Mammary epithelial cell (primary cell): ENCODE measurements at places on chromosomes 12 and 14. TPM values are rescaled to one million over a fixed set of nuclear protein-coding genes. Genes with fewer than 3 reads are reported as not detected.

OR4K14 gene
- not detected in 2 replicates for total RNA-seq

WNT5B gene
- total RNA-seq, result 51.0 TPM

PAPLN gene
- 15.0 and 21.9 TPM in 2 replicates for total RNA-seq

NPAS3 gene
- 0.33 TPM for total RNA-seq

BDKRB1 gene
- 3.8 and 4.8 TPM in 2 replicates for total RNA-seq

TBPL2 gene
- total RNA-seq, result not detected in 2 replicates

SYT1 gene
- 13.7 TPM for total RNA-seq

AMIGO2 gene
- total RNA-seq, result 78.8 and 96.1 TPM in 2 replicates

TSPAN9 gene
- total RNA-seq, result 29.2 TPM

NRL gene
- 1.1 and 2.2 TPM in 2 replicates for total RNA-seq

E2F7 gene
- total RNA-seq, result 35.4 and 44.0 TPM in 2 replicates

MAP4K5 gene
- total RNA-seq, result 67.6 and 75.8 TPM in 2 replicates

ST8SIA1 gene
- total RNA-seq, result 0.87 and 1.1 TPM in 2 replicates

PIANP gene
- not detected in 2 replicates for total RNA-seq

FOXM1 gene
- 25.4 and 49.9 TPM in 2 replicates for total RNA-seq

DTX1 gene
- total RNA-seq, result not detected

CYP46A1 gene
- not detected for total RNA-seq

TBK1 gene
- total RNA-seq, result 19.9 and 20.7 TPM in 2 replicates

GRIP1 gene
- 29.3 and 30.7 TPM in 2 replicates for total RNA-seq

TAS2R31 gene
- total RNA-seq, result 2.0 and 2.2 TPM in 2 replicates

AMDHD1 gene
- 0.67 TPM for total RNA-seq

KCNC2 gene
- total RNA-seq, result not detected in 2 replicates

ERBB3 gene
- total RNA-seq, result 2.0 TPM

ADSS1 gene
- 0.53 and 1.5 TPM in 2 replicates for total RNA-seq

ISCA2 gene
- 17.8 and 18.2 TPM in 2 replicates for total RNA-seq

MARCHF9 gene
- total RNA-seq, result 6.0 TPM

APOF gene
- not detected in 2 replicates for total RNA-seq

RPL41 gene
- total RNA-seq, result 3,248 and 4,004 TPM in 2 replicates

CMKLR1 gene
- total RNA-seq, result not detected in 2 replicates

TCL1B gene
- total RNA-seq, result not detected in 2 replicates

ACTR6 gene
- total RNA-seq, result 24.5 TPM

NEK9 gene
- 58.0 and 75.6 TPM in 2 replicates for total RNA-seq

SYCP3 gene
- 0.50 TPM for total RNA-seq

SLC8A3 gene
- not detected for total RNA-seq

ACVRL1 gene
- not detected in 2 replicates for total RNA-seq

TARBP2 gene
- 21.2 TPM for total RNA-seq

WSCD2 gene
- 0.38 TPM in 1 of 2 replicates, not detected in the other for total RNA-seq

CCDC175 gene
- not detected for total RNA-seq

NR1H4 gene
- total RNA-seq, result not detected

SLC17A8 gene
- not detected for total RNA-seq

A2M gene
- 228 TPM for total RNA-seq

PRR4 gene
- 12.2 TPM for total RNA-seq

BIN2 gene
- total RNA-seq, result not detected

ADCY6 gene
- 30.5 and 35.1 TPM in 2 replicates for total RNA-seq
